ENCODE measurements at places on chromosomes 12 and 14.

- no peak for DNase-seq
Observed at GRCh38 chr12:94994312-94994711, 9.2 kb downstream of the NDUFA12 start.

DNA sequence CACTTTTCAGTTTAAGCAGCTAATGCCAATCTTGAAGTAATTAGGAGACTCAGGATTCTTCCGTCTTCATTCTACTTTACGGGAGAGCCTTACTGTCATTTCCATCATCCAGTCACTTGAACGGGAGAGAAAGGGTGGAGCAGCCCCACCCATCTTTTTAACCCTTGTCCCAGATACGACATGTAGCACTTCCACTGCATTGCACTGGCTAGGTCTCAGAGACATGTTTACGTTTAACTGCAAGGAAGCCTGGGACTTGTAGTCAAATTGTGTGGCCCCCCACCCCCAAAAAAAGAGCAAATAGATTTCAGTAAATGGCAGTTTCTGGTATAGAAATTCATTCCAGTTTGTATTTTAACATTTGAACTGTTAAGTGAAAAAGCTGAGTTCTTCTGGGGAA lies 46.1 kb upstream of the SYT1 start:
- no peak for DNase-seq

GRCh38 chr12:46921048-46921763 lies 95.4 kb upstream of the SLC38A4 start:
- DNase-seq: no peak

DNA sequence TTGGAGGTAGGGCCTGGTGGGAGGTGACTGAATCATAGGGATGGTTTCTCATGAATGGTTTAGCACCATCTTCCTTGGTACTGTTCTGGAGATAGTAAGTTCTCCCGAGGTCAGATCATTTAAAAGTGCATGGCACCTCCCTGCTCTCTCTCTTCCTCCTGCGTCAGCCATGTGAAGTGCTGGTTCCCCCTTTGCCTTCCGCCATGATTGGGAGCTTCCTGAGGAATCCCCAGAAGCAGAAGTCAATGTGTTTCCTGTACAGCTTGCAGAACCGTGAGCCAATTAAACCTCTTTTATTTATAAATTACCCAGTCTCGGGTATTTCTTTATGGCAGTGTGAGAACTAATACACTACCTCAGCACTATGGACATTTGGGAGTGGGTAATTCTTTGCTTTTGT lies 4.8 kb upstream of the LGMN start:
- no peak for DNase-seq

DNA sequence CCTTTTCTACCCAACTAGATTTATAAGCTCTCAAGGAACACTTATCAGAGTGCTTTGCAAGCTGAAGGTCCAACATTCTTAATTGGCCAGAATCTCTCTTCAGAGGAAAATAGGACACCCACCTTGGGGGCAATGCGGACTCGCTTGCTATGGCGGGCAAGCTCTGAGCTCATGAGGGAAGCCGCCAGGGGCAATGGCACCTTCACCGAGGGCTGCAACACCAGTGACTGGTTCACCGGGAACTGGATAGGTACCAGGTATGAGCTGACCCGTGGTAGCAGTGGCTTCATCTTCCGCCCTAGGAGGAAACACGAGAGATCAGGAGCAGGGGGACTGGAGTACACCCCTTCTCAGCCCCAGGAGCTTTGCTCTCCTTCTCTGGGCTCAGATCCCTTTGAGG lies 7.4 kb upstream of the TEX52 start:
- no peak for DNase-seq

- DNase-seq: no peak
Observed at GRCh38 chr12:84891106-84891838, 21.3 kb downstream of the SLC6A15 start.

- DNase-seq: no peak
Observed at GRCh38 chr12:123859035-123859434, 96.9 kb downstream of the DNAH10 start.

- no peak for DNase-seq
Observed at GRCh38 chr12:93669452-93669851, 7.7 kb upstream of the CRADD start.

DNA sequence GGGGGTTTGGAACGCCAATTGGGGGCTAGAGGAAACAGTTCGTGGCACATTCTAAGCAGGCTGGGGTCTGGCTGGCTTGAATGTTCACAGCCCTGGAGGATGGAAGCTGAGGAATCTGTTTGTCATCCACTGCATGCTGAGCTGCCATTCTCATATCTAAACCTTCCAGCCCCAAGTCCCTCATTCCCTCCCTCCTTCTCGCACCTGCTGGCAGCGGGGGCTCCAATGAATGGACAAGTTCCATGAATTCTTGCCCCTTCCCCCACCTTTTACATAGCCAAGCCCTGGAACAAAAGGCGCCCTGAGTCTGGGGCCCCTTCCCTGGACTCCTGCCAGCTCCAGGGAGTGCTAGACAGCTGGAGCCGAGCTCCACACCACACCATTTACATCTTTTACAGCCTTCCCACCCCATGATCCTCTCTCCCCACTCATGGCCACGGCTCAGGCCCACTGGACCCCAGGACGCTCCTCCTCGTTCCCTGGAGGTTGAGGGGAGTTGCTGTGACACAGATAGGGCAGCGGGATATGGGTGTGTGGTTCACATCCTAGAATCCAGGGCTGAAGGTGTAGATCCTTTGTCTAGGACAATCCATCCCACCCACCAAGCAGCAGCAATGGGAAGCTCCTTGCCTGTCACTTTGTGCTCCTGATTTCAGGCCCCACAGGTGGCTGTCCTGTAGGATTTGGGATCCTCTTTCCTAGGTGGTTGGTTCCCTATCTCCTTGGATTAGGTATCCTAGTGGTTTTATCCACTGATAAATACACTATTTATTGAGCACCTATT lies 21.7 kb upstream of the VRTN start:
- DNase-seq: no peak

DNA sequence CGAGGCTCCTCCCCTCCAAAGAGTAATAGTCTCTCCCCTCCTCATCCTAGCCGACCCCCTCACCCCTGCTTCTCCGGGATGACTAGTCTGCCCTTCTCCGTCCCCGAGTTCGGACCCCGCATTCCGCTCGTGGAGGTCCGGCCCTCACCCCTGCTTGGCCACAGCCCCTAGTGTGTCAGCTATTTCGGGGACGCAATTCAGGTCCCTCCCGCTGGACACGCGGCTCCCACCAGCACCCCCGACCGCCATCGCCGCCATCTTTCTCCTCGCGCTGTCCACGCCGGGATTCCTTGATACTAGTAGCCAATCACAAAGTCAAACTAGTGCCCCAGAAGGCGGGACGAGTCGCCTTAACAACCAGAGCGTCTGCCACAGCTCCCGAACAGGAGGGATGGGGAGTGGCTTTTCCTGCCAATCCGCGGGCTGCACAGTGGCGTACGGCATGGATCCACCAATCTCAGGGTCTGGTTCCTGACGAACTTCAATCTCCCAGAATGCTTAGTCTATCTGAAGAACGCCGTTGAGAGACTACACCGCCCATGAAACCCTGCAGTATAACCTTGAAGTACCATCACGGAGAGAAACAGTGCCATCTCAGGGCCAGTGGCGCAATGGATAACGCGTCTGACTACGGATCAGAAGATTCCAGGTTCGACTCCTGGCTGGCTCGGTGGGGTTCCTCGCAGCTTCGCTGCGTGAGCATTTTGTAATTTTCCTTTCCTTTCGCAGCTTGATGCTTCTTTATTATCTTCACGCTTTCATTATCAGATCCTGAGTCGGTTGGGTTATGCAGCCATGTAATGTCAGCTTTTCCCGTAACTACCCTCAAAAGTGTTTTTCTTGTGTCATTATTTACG lies at the start of gene PRMT5:
Gene PRMT5 (minus strand): TSS at position 273 of the 857 bp plus-strand sequence. CDS start 15 bp downstream, at position 258.
- peak; percentile 71 for DNase-seq

- DNase-seq: no peak
Observed at GRCh38 chr12:49355913-49356312, 9.2 kb downstream of the DNAJC22 start.

GRCh38 chr12:106133136-106134087 lies 5.3 kb downstream of the NUAK1 start:
- DNase-seq: no peak

DNA sequence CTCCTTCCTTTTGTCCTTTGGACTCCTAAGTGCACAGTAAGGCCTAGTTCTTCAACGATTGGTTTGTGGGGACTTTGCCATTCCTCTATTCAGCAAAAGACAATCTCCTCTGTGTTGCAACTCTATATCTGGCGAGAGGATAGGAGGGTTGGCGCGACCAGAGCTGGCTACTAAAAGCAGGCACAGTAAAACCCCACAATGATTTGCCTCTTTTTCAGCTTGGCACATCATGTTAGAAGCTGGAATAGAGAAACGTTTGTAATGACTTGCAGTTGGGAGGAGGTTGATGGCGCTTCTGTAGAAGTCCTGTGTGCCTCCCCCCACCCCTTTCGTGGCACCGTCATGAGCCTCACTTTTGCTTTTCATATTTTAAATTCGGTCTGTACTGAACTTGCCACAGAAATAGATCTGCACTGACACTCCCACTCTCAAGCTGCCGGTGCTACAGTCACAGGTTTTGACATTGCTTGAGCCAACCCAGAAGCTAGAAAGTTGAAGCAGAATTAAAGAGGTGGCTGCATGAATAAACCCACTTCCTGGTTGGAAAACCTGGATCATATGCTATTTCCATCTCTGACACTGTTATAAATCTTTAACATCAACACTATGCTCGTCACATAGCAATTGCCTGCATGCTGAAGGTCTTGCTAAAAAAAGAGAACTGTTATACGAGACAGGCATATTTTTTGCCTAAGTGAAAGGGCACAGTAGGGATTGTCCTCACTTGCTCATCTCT lies 315.3 kb upstream of the PRICKLE1 start:
- no peak for DNase-seq

- DNase-seq: no peak
Observed at GRCh38 chr14:74610866-74611649, 979 bp downstream of the LTBP2 start.

DNA sequence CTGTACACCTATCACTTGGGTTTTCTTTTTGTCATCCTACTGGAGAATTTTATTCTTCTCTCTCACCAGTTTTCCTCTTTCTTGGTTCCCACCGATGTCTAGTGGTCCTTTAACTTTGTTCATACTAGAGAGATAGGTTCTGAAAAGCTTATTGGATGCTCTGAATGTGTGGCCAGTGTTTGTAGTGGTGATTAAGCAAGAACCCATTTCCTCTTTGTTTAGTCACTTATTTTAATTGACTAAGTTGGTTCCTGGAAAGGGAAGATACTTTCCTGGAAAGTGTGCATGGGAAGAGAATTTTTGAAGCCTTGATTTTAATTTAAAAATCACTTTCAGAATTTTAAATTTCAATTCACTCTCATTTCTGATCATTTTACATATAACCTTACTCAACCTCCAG lies 127.2 kb downstream of the OTOGL start:
- DNase-seq: no peak

GRCh38 chr12:29616664-29617406 lies 119.3 kb upstream of the OVCH1 start:
- no peak for DNase-seq

DNA sequence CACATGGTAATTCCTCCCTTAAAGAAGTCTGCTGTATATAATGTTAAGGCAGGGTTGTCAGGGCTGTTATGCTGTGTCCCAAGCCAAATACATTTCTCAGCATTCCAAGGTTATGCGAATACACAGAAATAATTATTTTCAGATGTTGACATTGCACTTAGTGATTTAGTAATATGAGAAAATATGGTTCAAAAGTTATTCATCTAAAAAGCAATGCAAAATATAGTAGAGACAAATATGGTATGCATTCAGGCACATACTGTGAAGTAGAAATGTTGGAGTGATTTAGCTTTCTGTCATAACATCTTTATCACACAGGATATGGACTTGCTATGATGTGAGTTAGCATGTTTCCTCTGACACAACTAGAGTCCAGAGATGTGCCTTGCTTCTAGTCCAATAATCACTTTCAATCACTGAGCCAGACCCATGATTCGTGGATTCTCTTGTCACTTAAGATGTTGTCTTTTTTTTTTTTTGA lies 70.0 kb downstream of the PDE3A start:
- DNase-seq: no peak

DNA sequence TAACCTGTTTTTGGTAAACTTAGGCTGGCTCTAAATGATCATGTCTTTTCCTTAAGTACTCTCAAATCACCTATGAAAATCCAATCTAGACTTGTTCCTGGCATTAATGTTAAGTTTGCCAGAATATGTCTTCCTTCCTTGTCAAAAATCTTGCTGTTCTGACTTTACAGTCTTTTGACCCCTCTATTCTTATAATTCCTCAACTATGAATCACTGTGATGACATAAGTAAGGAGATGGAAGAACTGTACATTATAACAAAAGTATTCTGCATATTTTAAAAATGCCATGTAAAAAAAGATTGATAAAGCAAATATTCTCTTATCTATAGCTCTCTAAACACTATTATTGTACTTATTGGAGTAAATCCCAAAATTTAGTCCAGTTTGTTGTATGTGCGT lies 51.4 kb upstream of the BAZ1A start:
- no peak for DNase-seq

DNA sequence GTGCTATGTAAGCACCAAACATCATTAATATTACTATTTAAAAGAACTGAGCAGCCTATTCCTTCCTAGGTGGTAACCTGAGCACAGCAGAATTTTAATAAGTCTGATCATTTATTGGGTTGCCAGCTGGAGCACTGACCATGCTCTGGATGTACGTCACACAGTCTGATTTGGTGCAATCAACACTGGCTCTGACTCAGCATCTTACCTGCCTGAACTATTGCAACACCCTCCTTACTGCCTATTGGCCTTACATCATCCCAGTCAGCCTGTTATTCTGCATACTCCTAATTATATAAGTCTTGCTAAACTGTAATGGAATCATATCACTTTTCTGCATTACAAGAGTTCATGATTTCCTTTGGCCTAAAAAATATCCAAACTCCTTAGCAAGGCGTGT lies 149.7 kb downstream of the PTPRO start:
- no peak for DNase-seq

GRCh38 chr12:13959131-13959723 lies 22.2 kb downstream of the GRIN2B start:
- DNase-seq: no peak

- DNase-seq: no peak
Observed at GRCh38 chr14:54108481-54109471, 152.2 kb upstream of the BMP4 start.

- DNase-seq: no peak
Observed at GRCh38 chr12:5343711-5344110, 88.2 kb upstream of the NTF3 start.

DNA sequence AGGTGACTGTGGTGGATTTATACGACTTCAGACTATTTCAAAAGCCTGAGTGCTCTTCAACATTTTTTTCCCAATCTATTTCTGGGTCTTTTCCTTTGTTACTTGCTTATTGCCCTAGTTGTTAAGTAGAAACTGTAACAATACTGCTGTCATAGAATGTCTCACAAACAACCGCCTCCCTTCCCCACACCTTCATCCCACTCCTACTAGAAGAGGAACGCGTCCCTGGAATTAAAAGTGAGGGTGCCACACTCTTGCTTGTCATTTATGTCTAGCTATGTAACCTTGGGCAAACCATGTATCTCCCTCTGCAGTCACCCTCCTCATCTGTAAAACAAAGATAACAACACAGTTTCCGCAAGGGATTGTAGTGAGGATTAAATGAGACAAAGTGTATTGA lies 8.6 kb downstream of the BRAP start:
- DNase-seq: no peak

GRCh38 chr12:83313827-83314226 lies 627.1 kb downstream of the TMTC2 start:
- no peak for DNase-seq
